ENCODE measurements at places on chromosomes 5 and 9. TPM values are rescaled to one million over a fixed set of nuclear protein-coding genes. Genes with fewer than 3 reads are reported as not detected.
A peak's percentile ranks its signal among the peaks of the same experiment; 100 is the strongest.

GRCh38 chr5:66741394-66741793, 145.2 kb downstream of the MAST4 start:
- DNase-seq, result no peak

DNA sequence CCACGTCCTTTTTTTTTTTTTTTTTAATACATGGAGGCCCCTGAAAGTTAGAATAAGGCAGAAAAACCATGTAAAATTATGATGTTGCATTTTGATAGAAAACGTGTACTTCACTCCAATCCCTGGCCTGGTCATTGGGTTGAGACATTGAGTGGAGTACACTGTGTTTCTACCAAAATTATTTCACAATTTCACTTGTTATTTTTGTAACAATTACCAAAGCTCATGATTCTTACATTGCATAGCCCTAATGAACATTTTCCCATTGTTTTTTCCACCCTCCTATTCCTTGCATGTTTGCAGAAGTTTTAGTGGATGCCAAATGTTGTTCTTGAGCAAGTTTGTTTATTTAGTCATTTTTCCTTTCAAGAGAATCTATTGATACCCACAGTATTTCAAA, 21.9 kb downstream of the MAMDC2 start:
- no peak for DNase-seq

DNA sequence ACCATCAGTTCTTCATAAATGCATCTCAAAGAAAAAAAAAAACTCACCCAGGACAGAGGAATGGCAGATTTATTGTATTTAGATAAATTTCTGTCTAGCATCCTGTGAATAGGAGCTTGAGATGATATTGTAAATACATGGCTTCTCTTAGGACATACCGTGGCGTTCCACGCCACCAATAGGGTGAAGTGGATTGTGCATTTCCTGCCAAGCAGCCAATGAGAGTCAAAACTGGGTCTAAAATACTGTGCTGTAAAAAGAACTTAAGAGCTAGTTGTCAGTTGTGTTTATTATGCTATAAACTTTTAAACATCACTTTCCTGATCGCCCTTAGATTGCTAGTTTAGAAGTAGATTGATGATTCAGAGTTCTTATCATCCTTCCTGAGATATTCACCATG, 20.9 kb upstream of the TRPM6 start:
- no peak for DNase-seq

DNA sequence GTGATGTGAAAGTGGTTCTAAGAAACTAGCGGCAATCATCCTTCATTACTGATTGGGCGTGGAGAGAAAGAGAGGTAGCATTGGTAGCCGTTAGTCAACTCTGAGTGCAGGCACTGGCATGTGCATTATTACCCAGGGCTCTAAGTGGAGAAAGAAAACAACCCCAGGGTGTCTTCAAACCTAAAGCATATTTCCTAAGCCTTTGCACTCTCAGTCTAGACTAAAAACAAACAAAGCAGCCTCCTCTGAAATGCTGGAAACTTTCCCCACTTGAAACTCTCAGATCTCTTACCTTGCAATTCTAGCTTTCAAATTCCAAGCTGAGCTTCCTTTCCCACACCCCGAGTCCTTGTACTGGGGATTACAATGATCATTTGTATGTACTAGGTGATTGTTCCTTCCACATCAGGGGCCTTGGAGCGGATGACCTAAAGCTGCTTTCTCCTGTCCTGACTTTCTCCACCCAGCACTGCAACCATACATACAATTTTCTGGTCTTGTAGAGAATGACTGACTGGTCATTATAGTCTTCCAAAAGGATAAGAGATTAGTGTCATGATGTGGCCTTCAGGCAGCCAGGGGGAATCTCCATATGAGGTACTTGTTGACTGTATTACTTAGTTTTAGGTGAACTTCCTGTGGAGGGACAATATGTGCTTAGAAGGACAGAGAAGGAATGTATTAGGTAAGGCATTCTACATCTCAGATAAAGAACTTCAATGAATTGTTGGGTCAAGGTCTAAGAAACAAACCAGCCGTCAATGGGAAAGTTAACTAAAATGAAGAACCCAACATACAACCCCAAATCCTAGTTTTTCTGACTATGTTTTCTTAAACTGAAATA, 98.3 kb upstream of the CDKN2B start:
- DNase-seq, result no peak

- DNase-seq, result no peak
Observed at GRCh38 chr9:80899208-80899607, 790.1 kb downstream of the TLE1 start.

GRCh38 chr9:86868616-86869015, 78.7 kb downstream of the GAS1 start:
- DNase-seq, result no peak

GRCh38 chr5:34673463-34674125, 17.5 kb downstream of the RAI14 start:
- DNase-seq, result no peak

DNA sequence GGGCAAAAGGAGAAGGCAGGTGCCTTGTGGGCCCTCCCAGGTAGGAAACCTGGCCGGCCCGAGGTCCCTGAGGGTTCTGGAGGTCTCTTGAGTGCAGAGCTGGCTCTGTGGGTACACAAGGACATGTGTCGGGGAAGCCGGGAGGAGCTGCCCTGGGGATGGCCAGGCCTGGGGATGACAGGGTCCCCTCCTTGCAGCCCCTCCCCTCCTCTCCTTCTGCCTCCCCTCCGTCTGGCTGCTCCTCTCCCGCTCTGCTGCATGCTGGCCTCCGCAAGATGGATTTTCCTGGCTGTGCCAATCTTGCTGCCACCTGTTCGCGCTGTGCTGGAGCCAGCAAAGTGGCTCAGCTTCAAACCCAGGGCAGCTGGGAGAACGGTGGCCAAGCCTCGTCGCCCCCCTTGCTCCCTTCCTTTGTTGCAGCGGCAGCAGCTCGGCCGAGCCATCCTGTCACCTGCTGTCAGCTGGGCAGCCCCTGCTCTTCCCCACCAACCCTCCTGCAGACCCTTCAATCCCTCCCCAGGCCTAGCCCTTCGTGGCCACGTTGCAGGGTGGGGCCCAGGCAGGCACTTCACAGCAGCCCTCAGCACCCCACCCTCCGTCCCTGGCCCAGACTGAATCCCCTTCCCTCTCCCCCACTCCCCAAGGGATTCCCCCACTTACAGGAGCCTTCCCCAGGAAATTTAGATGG, 17.6 kb upstream of the UNC5A start:
- DNase-seq, result no peak

GRCh38 chr9:120528829-120529228, 51.1 kb downstream of the CDK5RAP2 start:
- no peak for DNase-seq

DNA sequence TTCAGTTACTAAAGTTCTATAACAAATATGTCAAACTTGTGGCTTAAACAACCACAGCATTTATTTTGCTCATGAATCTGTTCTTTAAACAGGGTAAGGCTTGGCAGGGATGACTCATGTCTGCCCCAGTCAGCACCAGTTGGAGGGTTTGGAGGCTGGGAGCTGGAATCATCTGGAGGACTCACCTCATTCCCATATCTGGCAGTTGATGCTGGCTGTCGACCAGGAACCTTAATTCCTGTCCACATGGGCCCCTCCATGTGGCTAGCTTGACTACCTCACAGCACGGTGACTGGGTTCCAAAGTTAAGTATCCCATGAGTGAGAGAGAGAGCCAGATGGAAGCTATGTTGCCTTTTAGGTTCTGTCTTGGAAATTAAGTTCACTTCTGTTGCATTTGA, 13.8 kb upstream of the CCL28 start:
- peak; percentile 93 for DNase-seq

LPAR1 gene
- 11.5 TPM for total RNA-seq

CATSPER3 gene
- 0.08 TPM for total RNA-seq

CXCL14 gene
- total RNA-seq, result 1.7 TPM

C5orf52 gene
- not detected for total RNA-seq

ANKRD20A1 gene
- 0.97 TPM for total RNA-seq

SPINK6 gene
- total RNA-seq, result not detected

IFNB1 gene
- total RNA-seq, result not detected

HAVCR2 gene
- 0.02 TPM for total RNA-seq

ABO gene
- not detected for total RNA-seq

ENG gene
- total RNA-seq, result 3.0 TPM

Data from H4 (cell line).